ENCODE measurements at places on chromosomes 4 and X.

DNA sequence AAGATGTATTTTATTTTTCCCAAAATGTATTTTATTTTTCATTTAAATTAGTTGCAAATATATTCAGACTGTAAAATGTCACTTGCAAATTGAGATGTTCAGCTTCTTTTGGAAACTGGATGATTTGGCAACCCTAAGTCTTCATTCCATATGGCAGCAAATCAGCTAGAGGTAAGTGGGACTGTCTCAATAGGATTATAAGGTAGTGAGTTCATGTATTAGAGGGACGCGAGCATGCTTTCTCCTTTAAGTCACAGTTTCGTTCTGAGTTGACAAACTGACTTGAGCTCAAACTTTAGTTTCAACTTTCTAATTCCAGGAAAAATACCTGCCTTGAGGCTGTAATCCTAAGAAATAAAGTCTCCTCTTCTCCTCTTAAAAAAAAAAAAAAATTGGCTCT, 44.2 kb upstream of the TMEM131L start:
- H3K4me1 ChIP-seq, result peaks cover 20% of the 10 kb centered on the region
- no peaks in the 10 kb centered on the region for H3K36me3 ChIP-seq
- no peak overlapping the region for H3K27ac ChIP-seq

- peaks cover 36% of the 10 kb centered on the region for H3K4me1 ChIP-seq
- DNase-seq, result no peak
- no peaks in the 10 kb centered on the region for H3K36me3 ChIP-seq
- H3K4me3 ChIP-seq, result no peak overlapping the region
- H3K27me3 ChIP-seq, result no peaks in the 10 kb centered on the region
Observed at GRCh38 chr4:140833280-140833679, 77.1 kb upstream of the TBC1D9 start.

GRCh38 chr4:5572114-5572513, 136.2 kb downstream of the EVC2 start:
- no peaks in the 10 kb centered on the region for H3K36me3 ChIP-seq
- no peaks in the 10 kb centered on the region for H3K4me1 ChIP-seq
- H3K4me3 ChIP-seq, result no peak overlapping the region
- no peaks in the 10 kb centered on the region for H3K27me3 ChIP-seq
- no peak overlapping the region for H3K27ac ChIP-seq

DNA sequence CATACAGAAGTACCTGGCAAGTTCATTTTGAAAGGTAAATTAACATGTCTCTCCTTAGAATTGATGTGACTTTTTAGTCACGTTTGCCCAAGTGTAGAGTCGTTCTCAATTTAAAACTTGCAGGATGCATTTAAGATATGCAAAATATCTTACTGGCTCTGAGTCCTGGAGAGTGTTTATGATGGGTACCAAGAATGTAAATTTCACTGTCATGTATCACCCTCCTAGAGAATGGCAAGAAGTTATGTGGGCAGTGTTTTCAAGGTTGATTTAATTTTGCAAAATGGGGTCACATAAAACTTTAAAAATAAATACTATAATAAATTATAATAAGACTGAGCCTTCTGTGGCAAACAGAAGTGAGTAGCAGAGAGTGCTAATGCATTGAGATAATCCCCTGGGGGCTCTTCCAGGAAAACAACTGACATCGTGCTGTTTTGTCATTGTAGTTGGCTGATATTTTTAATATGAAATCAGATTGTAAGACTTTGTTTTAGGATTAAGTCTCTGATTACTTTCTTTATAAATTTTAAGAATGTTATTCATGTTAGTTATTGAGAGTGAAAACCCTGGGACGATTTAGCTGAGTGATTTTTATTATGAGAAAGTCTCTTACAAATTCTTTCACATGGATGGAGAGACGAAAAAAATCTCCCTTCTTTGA, 103.0 kb downstream of the AFF1 start:
- no peaks in the 10 kb centered on the region for H3K27me3 ChIP-seq
- no peaks in the 10 kb centered on the region for H3K36me3 ChIP-seq
- H3K27ac ChIP-seq, result no peak overlapping the region
- peaks cover 36% of the 10 kb centered on the region for H3K4me1 ChIP-seq
- H3K4me3 ChIP-seq, result no peak overlapping the region
- DNase-seq, result no peak

GRCh38 chrX:107447642-107448041, 1.8 kb upstream of the FRMPD3 start:
- H3K4me1 ChIP-seq, result peaks cover 62% of the 10 kb centered on the region
- H3K27ac ChIP-seq, result no peak overlapping the region
- no peak for DNase-seq
- peaks cover 21% of the 10 kb centered on the region for H3K27me3 ChIP-seq
- no peaks in the 10 kb centered on the region for H3K36me3 ChIP-seq
- H3K4me3 ChIP-seq, result no peak overlapping the region
